G401 (cell line): ENCODE measurements at places on chromosomes 12 and 14. TPM values are rescaled to one million over a fixed set of nuclear protein-coding genes. Genes with fewer than 3 reads are reported as not detected.

Gene PCED1B
- total RNA-seq: 9.2 and 9.5 TPM in 2 replicates

DNA sequence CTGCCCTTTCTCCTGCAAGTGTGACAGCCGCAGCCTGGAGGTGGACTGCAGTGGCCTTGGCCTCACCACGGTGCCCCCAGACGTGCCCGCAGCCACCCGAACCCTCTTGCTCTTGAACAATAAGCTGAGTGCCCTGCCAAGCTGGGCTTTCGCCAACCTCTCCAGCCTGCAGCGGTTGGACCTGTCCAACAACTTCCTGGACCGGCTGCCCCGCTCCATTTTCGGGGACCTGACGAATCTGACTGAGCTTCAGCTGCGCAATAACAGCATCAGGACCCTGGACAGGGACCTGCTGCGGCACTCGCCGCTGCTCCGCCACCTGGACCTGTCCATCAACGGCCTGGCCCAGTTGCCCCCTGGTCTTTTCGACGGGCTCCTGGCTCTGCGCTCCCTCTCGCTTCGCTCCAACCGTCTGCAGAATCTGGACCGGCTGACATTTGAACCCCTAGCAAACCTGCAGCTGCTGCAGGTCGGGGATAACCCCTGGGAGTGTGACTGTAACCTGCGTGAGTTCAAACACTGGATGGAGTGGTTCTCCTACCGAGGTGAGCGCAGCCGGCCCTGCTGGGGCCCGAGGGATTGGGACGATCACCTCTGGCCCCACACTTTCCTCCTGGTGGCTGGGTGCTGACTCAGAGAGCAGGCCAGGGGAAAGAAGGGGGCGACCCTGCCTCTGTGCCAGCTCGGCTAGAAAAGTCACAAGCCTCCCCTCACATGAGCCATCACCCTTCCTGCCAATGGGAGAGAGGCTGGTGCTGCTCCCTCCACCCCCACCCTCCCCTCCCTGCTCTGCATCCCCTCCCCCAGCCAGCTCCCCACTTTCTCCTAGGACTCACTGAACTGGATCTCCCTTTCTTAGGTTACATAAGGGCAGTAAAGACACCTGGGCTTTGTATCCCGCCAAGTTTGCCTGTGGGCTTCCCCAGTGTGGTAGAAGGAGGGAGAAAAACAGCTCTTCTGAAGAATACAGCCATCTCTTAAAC lies 10.9 kb downstream of the LRTM2 start:
- no peak for DNase-seq

GRCh38 chr12:33514893-33515292 lies 75.3 kb upstream of the SYT10 start:
- DNase-seq: no peak

DNA sequence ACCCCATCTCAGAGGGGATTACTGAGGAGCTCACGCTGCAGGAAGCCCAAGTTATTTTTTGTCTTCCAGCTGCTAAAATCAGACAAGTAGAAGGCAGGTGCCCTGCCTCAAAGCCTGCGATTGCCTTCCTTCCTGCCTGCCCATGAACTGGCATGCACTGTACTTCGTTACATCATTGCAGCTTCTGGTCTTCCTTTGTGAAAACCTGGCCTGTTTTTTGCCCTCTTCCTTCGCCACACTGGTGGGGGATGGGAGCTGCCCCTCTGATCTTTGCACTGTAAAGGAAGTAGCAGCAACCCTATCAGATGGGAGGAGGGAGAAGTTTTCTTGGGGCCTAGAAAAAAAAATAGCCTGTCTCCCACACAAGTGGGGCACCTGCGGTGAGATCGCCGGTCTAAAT lies 1098.7 kb downstream of the BCL11B start:
- DNase-seq: no peak

- DNase-seq: no peak
Measured at GRCh38 chr12:2503762-2504161, 291.0 kb upstream of the FKBP4 start.

DNA sequence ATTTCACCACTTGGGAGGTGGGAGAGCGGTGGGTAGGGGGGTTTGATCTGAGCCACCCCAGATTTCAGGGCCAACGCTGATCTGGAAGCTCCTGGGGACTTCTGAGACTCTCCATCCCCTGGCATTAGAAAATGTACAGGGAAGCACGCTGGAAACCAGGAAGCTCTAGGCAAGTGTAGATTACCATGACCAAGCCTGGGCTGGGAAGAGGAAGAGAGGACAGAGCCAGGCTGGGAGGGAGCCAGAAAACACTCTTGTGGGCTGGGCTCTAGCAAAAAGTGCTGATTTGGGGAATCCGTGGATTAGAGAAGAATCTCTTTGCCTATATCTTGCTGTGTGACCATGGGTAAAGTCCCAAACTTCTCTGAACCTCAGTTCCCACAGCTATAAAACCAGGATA lies 236.7 kb downstream of the BCL11B start:
- peak; percentile 8 for DNase-seq

Gene CDKL1
- total RNA-seq: 0.27 and 0.80 TPM in 2 replicates

Gene CLEC1A
- total RNA-seq: not detected in 2 replicates

DNA sequence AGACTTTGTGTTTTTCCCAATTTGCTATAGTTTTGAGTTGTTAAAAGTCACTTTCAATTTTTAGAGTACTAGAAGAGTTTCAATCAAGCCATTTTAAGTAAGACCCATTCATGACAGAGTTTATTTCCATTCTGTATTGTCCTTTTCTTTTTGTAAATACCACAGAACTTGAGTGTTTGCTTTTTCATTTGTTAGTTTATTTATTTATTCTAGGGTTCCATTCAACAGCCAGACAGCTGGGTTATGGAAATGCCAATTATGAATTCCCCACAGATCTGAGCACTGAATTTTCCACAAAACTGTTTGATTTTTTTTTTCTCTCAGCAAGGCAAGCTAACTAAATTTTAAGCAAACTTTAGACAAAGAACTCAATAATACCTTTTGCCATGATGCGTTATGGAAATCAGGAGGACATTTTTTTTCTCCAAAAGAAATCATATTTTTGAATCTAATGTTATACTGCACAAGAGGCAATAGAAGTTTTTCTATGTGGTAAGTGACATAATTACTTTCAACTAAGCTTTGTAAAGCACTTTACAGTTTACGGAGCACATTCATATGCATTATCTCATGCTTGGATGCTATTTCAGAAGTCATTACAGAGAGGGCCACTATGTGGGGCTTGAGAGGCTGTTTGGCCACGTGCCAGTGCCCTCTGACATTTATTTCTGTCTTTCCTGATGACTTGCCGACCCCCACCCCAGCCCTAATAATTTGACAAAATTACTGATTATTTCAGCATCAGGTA lies 181.5 kb downstream of the VRK1 start:
- DNase-seq: no peak

DNA sequence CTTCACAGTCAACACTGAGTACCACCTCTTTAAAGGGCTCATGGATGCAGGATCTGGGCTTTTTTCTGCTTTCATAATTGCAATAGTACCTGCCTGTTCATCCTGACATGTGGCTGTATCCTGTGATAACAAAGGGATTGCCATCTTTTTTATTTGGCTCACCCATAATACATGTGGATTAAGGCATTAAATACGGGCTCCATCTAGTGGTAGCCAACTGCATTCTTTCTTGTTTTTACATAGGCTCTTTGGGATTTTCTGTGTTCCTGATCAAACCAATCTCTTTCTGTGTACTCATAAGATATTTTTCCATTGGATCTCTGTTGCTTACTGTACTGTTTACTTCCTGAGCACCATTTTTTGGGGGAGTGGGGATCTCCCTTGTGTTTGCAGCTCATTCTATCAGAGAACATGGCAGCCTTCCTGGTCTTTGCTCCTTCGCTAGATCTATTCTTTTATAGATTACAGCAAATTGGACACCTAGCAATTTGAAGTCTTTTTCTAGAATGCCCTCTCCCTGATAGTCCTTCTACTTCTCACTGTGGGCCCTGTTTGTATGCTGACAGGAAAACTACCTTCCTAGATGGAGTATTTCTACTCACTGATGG lies 723.4 kb upstream of the MDGA2 start:
- DNase-seq: peak; percentile 15

GRCh38 chr14:89027097-89027740 lies 202.8 kb downstream of the TTC8 start:
- peak; percentile 62 for DNase-seq

GRCh38 chr14:89702073-89702875 lies 252.3 kb downstream of the EFCAB11 start:
- DNase-seq: peak; percentile 16

- DNase-seq: no peak
Measured at GRCh38 chr14:22426711-22427110, 162.3 kb downstream of the DAD1 start.

Gene FOXA1
- not detected in 2 replicates for total RNA-seq

Gene RPS6KA5
- 0.78 and 2.6 TPM in 2 replicates for total RNA-seq

DNA sequence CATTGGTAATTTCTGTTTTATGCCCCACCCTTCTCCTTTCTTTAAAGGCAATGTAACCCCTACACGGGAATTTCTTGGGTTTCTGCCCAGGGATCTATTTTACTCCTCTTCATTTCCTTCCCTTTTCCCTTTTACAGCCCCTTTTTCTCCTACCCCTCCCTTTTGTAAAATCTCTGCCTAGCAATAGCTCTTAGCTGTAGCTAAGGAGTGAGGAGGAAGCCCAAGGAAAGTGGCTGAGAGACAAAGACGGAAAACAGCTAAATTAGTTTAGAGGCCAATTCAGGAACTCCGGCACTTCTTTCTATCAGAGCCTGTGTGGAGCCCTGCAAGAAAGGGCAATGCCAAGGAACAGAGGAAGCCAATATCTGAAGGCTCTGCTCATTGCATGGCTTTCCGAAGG lies 40.3 kb downstream of the SOCS2 start:
- DNase-seq: no peak

Gene SLC5A8
- total RNA-seq: not detected in 2 replicates

DNA sequence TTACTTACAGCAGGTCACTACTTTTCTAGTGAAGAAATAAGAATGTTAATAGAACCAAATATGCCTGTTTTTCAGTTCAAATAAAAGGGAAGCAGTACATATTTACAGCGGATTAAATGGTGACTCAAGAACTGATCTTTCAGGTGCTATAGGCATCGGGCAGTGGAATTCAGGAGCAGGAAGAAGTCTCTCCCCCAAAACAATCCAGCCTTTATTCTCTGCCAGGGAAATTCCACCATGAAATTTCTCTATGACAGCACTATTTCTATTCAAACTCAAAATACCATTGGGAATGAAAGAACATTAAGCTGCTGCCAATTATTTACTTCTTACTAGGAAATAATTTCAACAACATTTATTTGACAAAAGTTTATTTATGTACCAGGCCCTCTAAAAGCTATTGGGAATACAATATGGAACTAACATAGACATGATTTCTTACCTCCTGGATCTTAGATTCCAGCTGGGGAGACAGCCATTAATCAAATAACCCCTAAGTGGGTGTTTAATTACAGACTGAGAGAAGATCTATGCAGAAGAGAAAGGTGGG lies 60.3 kb upstream of the KRR1 start:
- no peak for DNase-seq

Gene CLEC14A
- not detected in 2 replicates for total RNA-seq

DNA sequence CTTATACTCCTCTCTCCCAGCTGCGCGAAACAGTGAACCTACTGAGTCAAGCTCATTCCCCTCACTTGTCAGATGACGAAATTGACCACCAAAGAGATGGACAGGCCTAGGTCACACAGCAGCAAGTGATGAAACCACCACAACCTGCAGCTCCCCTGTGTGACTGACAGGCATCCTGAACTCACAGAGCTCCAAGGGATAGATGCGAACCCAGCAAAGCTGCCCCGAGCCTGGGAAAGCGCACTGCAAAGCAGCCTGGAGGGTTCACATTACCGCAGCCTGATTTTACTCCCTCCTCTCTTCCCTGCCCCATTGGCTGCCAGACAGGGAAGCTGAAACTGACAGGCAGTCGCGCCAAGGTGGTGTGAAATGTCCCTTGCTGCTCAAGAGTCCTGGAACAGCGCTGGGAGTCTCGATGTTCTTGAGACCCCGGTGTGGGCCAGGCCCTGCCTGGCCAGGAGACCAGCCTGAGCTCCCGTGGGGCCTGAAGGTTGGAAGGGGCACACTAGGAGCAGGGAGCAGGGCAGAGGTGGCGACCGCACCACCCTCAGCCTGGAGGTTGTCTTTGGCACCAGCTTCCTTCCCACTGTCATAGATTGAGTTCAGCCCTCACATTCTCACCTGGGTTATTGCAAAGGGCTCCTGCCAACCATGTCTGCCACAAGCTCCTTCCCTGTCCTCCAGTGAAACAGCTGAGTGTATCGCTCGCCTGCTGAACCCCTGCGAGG lies 36.3 kb downstream of the SNRNP35 start:
- no peak for DNase-seq

DNA sequence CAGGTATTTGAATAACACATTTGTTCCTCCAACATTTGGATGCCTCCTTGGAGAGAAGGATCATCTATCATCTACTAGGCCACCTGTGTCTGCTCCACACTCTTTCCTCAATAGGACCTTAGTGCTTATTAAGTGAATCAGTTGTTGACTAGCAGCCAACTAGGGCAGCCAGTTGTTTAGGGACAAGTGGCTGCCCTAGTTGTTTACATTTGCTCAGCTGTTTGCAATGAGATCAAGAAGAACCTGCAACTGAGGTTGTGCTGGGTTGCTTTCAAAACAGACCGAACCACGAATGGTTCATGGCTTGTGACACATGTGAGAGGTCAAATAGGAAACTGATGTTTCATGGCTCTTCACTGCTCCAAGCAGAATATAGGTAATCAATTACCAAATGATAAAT lies 53.8 kb downstream of the TMCC3 start:
- no peak for DNase-seq

DNA sequence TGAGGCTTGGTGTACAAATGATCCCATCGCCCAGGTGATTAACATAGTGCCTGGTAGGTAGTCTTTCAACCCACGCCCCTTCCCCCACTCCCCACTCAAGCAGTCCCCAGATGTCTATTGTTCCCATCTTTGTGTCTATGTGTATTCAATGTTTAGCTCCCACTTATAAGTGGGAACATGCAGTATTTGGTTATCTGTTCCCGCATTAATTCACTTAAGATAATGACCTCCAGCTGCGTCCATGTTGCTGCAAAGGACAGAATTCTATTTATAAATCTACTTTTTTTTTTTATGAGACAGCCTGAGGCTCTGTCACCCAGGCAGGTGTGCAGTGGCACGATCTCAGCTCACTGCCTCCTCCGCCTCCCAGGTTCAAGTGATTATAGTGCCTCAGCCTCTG lies 15.7 kb downstream of the SPX start:
- no peak for DNase-seq

DNA sequence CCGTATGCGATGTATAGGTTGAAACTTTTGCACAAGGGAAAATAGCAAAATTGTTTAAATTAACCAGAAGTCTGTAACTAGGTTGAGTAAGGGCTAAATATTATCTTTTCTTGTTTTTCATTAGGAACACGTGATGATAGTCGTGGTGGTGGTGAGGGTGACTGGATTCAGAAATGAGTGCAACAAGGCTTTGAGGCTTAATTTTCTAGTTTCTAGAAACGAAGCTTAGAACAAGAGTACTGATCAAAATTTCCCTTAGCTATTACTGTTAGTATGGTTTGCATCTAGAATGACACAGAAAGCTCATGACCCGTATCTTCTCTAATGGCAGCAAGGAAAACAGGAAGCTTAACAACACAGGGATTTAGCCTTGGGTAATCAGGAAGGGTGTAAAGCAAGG lies 7.0 kb downstream of the SLIRP start:
- no peak for DNase-seq

GRCh38 chr12:32551058-32551457 lies 128.0 kb upstream of the DNM1L start:
- no peak for DNase-seq

Gene AKAP5
- 1.5 and 2.1 TPM in 2 replicates for total RNA-seq
